ENCODE measurements at places on chromosomes 7 and 10.

DNA sequence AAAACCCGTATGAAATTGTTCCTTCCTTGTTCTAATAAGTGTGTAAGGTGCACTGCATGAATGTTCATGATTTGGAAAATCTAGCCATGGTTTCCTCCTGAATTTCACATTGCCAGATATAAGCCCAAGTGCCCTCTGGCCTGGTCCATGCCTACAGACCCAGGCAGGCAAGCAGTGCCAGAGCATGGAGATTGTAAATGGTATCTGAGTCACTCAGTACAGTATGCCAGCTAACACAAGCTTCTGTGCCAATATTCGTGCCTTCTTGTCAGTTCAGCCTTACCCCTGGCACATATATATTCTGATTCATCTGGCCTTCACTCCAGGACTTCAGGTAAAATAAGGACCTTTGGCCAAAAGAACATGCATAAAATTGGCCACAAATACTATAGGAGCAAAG is 38.4 kb upstream of the PDE1C start:
- no peak for DNase-seq

DNA sequence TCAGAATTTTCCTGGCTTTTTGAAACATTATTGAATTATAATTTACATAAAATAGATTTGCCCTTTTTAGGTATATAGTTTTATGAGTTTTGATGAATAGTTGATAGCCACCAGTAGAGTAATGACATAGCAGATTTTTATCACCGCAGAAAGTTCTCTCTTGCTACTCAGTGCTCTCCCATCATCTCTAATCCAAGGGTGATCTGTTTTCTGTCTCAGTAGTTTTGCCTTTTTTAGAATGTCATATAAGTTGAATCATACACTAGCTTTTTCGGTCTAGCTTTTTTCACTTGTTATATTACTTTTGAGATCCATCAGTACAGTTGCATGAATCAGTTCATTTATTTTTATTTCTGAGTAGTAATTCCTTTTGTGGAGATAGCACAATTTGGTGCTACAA is 17.9 kb downstream of the RSBN1L start:
- DNase-seq: no peak

GRCh38 chr10:124745673-124746072 is 1.5 kb upstream of the FAM53B start:
- no peak for DNase-seq

- no peak for DNase-seq
Observed at GRCh38 chr7:117555260-117555659, 75.4 kb downstream of the CFTR start.

- DNase-seq: no peak
Observed at GRCh38 chr7:99679032-99679399, 780 bp downstream of the CYP3A5 start.

All from H1 (cell line).